ENCODE measurements at places on chromosomes 16 and 17. TPM values are rescaled to one million over a fixed set of nuclear protein-coding genes. Genes with fewer than 3 reads are reported as not detected.

The DNAH2 gene
- total RNA-seq, result 0.74 TPM

The KRT26 gene
- total RNA-seq, result not detected

The AURKB gene
- 1.5 TPM for total RNA-seq

The CD300LG gene
- total RNA-seq, result not detected
